ENCODE measurements at places on chromosomes 1 and 21.

DNA sequence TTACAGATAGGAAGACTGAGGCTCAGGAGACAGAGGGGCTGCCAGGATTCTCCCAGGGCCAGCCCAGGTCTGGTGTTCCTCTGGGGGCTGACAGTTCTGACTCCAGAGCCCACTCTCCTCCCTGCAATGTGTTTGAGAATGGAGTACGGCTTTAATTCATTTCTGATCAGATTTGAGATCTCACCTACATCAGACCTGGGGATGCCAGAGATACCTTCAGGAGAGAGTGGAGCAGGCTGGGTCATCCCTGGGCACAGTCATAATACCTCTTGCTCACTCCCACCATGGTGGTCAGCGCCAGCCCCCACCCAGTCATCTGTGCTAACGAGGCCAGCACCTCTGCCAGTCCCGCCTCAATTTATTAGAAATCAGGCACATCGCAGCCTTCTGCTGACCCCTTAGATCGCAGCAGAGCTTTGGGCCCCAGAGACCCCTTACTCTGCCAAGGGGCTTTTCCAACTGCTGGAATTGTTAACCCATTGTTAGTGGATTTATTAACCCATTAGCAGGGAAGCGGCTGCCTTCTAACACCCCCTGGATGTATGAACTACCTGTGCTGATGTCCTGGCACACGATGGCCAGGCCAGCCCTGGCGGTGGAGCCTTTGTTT lies 352.1 kb downstream of the MATN1 start:
- no peak for DNase-seq

DNA sequence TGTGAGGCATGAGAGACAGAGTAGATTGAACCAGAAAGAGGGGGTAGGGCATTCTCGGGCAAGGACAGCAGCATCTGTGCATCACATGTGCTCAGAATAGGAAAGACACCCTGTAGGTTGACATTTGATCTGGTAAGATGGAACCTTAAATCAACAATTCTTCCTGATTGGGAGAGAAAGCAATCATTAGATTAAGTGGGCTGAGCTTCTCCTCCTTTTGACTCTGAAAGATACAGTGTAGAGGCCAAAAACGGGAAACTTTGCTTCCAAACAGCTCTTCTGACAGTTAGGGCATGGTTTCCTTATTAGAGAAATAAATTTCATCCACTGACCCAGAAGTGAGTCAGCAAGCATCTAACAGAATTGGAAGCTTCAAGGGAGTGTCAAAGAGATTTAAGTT lies 9.7 kb downstream of the KIF14 start:
- no peak for DNase-seq

DNA sequence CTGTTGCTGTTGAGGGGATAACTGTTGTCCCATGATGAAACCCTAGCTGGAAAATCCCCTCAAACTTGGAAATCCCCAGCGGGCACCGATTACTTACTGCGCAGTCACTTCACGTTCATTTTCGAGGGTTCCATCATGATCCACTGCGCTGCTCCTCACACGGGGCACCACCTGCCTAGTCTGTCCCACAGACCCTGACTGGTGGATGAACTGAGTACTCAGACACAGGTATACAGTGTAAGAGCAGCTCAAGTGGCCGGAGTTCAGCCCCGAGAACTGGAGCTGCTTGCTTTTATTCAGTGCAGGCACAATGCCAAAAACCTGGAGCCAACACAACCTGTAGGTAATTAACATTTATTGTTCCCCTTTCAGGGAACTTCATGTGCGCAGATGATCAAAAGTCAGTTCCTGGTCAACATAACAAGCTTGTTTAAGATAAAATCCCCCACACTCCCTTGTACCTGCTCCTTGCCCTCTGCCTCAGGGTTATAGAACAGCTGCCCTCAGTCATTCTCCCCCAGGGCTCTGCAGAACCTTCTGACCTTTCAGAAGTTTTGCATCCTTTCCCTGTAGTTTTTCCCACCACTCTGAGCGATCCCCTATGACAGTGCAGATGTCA lies 46.5 kb upstream of the PRELP start:
- no peak for DNase-seq

GRCh38 chr1:93961906-93962305 lies 52.7 kb upstream of the GCLM start:
- no peak for DNase-seq

DNA sequence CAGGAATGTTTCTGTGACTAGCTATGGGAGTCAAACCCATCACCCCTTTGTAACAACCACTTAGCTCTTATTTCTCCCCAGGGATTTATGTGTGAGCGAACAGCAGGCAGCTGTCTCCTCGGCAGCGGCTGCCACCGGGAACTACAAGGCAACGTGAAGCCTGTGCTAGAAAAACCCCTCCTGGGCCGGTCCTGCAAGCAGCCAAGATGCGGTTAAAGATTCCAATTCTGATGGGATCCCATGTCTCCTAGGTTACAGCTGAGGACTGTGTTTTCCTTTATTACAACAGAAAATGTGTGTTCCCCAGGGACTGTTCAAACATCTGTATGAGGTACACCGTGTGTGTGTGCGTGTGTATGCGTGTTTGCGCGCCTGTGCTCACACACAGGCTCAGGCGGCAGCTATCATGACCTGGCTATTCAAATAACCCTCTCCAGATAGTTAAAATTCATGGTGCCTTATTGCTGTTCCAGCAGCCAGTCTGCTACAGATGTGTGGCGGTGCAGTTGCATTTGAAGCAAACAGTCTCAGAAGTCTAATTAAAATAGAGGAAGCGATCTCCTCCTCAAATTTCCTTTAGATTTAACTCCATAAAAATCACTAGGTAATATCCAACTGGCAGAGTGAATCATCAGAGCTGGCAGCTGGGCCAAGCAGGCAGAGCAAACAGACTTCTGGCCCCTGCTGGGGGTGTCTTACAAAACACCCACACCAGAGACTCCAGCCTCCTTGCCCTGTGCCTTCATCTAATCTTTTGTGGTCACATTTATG lies 68.0 kb downstream of the LMX1A start:
- no peak for DNase-seq

Measured in central memory CD4-positive, alpha-beta T cell (primary cell).